ENCODE measurements at places on chromosomes 12 and 14. TPM values are rescaled to one million over a fixed set of nuclear protein-coding genes. Genes with fewer than 3 reads are reported as not detected.

FAM90A1 gene
- 0.43 TPM for total RNA-seq

KSR2 gene
- not detected for total RNA-seq

- DNase-seq: no peak
Observed at GRCh38 chr12:12356467-12356895, 397 bp upstream of the BORCS5 start.

DNA sequence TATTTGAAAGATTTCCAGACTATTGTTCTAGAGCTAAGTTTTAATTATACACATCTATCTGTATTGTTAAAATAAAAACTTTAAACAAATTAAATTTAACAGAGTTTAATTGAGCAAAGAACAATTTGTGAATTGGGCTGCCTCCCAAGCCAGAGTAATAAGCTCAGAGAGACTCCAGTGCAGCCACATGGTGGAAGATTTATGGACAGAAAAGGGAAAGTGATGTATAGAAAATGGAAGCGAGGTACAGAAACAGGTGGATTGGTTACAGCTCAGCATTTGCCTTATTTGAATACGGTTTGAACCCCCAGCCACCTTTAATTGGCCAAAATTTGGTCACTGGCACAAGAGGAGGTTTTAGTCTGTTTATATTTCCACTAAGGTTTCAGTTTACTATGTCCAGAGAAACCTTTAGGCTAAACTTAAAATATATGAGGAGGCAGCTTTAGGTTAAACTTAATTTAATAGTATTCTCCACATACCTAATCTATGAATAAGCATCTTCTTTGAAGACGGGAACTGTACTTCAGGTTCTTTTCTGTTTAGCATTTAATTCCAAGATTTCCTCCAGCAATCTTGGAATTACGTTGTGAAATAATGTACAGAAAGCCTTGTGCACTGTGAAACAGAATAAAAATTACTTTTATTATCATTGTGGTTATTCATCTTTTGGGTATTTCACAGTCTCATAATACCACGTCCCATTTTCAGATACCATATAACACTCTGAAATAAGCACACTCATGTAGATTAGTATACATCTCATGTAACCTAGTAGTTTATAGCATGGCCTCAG lies 19.4 kb downstream of the SRGAP1 start:
- no peak for DNase-seq

GRCh38 chr12:75690296-75690955 lies 179.0 kb upstream of the KRR1 start:
- DNase-seq: peak; percentile 91

MYL6B gene
- total RNA-seq: 123 TPM

DNA sequence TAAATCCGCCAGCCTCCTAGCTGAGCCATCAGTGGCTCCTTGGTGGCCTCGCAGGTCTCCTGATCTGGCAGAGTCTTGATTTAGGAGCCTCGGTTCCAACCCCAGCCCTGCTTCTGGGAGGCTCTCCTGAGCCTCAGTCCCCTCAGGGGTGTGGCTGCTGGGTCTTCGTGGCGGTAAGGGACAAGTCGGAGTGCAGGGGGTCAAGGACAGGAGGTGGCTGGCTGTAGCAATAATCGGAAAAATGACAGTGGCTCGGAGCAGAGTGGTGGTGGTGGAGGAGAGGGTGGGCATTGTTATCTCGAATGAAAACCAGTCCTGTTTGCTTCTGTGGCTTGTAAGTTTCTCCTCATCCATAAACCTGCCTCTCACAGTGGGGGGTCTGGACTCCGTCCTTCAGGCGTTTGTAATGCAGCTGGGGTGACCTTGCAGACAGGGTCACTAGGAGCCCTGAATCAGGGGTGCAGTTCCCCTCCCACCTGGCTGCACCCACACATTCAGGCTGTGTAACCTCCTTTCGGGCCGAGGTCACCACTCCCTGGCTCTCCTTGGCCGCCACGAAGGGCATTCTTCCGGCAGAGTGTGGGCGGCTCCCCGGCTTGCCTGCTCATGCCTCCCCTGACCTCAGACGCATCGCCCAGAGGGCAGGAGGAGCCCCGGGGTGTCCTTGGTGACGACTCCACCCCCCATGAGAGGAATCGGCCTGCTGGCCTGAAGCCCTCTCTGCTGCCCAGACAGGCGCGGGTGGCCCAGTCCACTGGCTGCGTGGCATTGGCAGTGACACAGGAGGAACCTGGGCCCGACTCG lies 8.1 kb downstream of the BCL7A start:
- no peak for DNase-seq

DNA sequence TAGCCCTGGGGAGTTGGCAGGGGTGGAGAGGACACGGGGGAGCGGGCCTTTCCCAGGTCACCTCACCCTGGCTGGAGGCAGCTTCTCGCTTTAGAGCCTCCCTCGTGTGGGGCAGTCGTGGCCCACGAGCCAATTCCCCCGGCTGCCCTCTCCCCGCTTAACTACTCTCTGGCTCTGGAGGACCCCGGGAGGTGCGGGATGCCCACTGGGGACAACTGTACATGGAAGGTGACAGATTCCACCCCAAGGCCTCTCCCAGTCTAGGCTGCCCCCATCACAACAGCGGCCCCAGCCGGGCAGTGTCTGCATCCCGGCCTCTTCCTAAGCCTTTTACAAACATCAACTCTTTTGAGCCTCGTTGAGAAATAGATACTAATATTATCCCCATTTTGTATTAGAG lies 78.1 kb downstream of the KIF26A start:
- DNase-seq: no peak

MANSC1 gene
- total RNA-seq: 0.92 TPM

GRCh38 chr12:44960856-44961255 lies 84.7 kb upstream of the NELL2 start:
- peak; percentile 6 for DNase-seq

GRCh38 chr12:57244312-57244696 lies 6.7 kb downstream of the STAC3 start:
- DNase-seq: no peak

- DNase-seq: no peak
Observed at GRCh38 chr12:65420941-65421340, 142.5 kb downstream of the MSRB3 start.

DNA sequence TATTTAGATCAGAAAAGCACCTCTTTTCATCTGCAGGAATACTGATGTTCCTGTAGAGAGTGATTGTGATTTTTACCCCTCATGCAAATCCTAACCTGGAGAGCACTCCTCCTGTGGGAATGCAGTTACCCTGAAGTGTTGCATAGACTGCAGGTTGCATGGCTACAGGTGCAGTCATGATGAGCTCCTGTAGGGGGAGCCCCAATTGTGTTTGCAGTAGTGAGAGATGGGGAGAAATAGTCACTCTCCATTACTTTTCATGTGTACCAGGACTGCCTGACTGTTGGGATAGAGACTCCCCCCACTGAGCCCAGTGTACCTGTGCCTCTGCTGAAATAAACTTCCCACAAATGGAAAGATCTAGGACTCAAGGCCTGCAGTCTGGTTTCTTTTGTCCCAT lies 1086.5 kb downstream of the SLC6A15 start:
- DNase-seq: peak; percentile 5

DNA sequence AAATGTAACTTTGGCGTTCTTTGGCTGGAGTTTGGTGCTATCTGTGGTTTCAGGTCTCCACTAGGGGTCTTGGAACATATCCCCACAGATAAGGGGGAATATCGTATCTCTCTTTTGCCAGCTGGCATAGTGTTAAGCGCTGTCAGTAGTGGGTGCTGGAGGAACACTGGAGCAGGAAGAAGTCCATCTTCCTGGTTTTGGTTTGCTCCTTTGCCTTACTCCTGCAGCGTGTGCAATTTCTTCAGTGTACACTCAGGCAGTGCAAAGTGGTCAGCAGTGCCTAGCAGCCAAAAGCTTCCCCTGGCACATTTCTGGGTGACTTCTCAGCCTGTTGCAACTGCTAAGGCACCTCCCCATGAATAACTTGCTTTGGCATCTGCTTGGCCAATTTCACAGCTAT lies 11.7 kb upstream of the RIPK3 start:
- peak; percentile 73 for DNase-seq

DNA sequence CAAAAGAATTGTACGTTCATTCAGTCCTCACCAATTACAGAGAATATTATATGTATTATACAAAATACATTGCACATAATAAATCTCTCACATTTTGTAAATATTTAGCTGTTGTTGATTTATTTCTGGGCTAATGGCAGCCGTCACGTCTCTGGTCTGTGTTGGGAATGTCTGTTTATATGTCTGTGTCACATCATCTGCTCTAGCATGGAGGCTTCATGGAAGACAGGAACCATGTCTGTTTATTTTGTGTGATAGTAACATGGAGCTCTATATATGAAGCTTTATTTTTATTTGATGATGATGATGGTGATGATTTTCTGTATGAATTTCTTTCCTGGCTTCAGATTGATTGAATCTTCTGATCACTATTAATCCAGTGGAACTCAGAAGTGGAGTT lies 138.4 kb downstream of the RAD51B start:
- no peak for DNase-seq

DNA sequence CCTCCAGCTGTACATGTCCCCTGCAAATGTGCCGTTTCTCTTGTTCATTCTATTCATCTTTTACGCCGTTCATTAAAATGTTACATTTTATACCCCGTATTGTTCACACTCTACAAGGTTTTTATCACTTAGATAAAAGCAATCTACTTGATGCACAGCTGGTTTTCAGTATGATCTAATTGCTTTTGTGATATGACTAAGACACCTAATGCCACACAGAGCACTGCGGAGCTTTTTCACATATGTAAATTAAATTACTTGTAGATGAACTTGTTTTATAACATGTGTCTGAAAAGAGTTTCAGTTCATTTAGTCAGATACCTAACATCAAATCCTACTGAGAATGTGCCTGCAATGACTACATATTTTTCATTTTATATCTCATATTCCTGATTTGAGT lies 40.9 kb upstream of the RERGL start:
- DNase-seq: no peak

MYO1A gene
- total RNA-seq: not detected

COX14 gene
- total RNA-seq: 20.1 TPM

MAPKAPK5 gene
- 22.5 TPM for total RNA-seq

- no peak for DNase-seq
Observed at GRCh38 chr12:105742567-105742874, 396.2 kb downstream of the NUAK1 start.

- DNase-seq: no peak
Observed at GRCh38 chr14:64114166-64114565, 180.0 kb downstream of the ESR2 start.

HOTAIR gene
- total RNA-seq: 4.5 TPM

NELL2 gene
- total RNA-seq: not detected

DNA sequence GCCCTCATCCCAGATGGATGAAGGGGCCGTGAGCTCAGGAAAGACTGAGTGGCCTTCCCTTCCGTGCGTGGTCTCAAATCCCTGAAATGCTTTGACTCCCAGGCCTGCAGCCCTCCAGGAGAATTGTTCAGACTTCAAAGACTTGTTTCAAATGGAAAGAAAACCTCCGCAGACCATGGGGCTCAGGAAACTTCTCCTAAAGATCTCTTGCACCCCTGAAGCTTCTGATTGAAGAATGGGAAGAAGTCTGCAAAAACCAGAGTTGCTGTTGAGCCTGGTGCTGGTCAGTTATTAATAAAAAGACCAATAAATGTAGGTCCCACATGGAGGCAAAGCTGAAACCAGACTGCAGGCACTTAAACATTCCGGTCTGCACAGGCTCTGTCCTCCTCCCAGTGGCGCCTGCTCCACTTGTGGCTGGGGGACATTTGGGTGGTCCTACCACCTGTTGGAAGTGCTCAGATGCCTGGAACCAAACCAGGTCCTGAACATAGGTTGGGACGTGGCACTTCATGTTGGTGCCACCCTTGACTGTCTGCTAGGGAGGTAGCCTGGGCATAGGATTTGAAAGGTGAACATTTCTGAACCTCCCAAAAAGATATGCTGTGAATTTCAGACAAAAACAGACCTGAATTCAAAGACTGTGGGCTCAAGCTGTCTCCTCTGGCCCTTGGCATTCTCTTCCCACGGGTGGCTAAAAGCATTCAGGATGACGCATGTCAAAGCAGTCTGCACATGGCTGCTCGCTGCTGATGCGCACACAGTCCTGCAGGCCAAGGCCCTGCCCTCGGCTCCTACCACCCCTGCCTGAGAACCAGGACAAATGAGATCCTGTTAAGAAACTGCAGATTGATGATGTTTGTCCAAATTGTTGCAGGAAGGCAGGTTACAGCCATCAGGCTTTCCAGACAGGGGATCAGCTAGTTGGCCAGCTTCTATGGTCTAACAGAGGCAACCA lies 36.2 kb upstream of the MEG3 start:
- DNase-seq: no peak

DNA sequence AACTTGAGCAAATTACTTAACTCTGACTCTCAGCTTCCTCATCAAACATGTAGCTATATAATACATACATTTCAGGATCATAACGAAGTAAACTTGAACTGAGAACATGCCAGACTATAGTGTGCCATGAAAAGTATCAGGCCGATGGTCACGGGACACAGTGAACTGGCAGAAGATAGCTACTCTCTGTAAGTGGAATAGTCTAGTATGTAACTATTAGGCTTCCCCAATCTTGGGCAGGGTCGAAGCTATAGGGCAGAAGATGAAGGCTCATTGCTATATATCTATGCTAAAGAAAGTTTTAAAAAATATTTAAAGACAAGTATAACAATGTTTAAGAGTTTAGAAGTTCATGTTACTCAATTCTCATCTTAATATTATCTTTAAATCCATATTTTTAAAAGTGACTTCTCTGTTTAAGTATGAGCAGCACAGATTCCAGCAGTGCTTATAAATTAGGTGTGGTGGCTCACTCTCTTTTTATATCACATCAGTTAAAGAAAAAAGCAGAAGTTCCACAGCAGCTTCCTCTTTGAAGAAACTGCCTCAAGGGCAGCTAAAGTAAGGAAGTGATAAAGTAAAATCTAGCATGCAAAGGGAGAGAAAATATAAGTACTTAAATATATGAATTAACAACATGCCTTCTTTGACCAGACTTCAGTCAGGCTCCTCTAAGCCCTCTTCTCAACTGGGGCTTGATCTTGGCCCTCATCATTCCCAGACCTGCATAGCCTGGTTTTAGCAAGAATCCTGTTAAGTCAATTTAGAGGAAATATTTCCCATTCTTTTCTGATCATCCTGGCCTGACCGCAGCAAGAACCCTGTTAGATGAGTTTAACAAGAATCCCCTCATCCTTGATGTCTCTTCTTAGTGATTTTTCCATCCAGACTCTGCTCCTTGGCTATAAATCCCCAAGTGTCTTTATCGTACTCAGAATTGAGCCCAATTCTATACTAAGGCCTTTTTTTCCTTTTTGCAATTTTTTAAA lies 8.4 kb upstream of the GLIPR1 start:
- no peak for DNase-seq

ACSM4 gene
- not detected for total RNA-seq

RAB3IP gene
- total RNA-seq: 53.5 TPM

- DNase-seq: no peak
Observed at GRCh38 chr14:37903343-37904191, 304.1 kb upstream of the SSTR1 start.

MMP14 gene
- total RNA-seq: 124 TPM

DNA sequence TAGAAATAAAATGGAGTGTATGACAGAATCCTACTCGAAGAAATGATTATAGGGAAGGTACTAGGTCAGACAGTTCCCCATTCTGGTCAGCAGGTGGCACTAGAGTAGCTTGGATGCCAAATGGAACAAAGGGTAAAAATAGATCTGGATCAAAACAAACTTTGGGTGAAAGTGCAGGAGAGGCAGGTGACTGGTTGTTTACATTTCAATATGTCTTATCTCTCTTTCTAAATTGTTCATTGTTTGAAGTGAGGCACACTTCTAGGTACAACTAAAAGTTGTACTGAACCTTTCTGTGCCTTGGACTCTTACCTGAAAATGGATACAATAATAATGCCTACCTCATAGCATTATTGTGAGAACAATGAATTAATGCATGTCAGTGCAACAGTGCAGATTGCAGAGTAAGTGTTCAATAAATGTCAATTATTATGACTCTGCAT lies 62.0 kb upstream of the OSBPL8 start:
- DNase-seq: peak; percentile 28

NGB gene
- total RNA-seq: not detected
